ENCODE measurements at places on chromosomes 11 and 22. TPM values are rescaled to one million over a fixed set of nuclear protein-coding genes. Genes with fewer than 3 reads are reported as not detected.

The NTM gene
- 20.0 TPM for total RNA-seq

The OR5P2 gene
- not detected for total RNA-seq

The TREH gene
- total RNA-seq, result not detected

The PLAAT4 gene
- 2.6 TPM for total RNA-seq

The HBE1 gene
- not detected for total RNA-seq

The OR8D1 gene
- total RNA-seq, result not detected

The CACNA1I gene
- total RNA-seq, result 1.2 TPM

The TRIM6 gene
- 20.6 TPM for total RNA-seq

The FAM180B gene
- total RNA-seq, result not detected

The POU2AF2 gene
- not detected for total RNA-seq

The NLRP6 gene
- not detected for total RNA-seq

The TIGD3 gene
- total RNA-seq, result 0.88 TPM

The ANAPC15 gene
- 70.0 TPM for total RNA-seq

The SHISA8 gene
- total RNA-seq, result 0.90 TPM

Measured in H1 (cell line).